T1000 (cell line): ENCODE measurements at places on chromosomes 16 and 17.

DNA sequence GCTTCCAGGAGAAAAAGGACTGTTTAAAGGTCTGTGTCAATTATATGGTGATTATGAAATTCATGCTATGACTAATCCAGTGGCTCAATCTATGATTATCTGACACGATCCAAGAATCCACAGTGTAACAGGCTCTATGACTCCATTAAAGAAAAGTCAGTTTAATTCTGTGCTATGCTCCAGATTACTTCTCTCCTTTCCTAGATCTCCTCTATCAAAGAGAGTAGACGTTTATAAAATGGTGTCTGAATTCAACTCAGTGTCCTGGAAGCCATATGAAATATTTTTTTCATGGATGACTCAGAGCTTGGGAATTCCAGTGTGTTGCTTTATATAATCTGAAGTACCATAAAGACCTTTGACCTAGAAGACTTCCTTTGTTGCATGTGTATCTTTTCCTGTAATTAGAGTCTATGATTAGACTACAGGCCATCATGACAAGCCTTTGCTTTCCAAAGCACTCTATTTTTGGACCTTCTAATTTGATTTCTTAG, 27.0 kb upstream of the NF1 start:
- DNase-seq = no peak

DNA sequence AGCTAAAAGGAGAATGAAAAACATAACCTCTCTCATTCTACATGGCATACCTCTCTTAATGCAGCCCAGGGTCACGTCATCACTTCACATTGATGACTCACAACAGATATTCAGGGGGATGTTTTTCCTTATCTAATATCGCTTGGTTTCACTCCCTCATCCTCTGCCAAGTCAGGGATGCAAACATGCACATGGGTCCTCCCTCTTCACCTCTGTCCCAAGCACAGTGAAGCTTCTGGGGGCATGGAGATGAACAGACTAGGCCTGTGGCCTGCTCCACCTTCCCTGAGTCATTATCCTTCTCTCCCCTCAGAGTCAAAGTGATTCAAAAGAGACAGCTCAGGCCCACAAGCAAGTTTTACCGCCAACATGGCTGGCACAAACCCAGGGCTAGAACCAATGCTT, 2.3 kb upstream of the MT2A start:
- no peak for DNase-seq

DNA sequence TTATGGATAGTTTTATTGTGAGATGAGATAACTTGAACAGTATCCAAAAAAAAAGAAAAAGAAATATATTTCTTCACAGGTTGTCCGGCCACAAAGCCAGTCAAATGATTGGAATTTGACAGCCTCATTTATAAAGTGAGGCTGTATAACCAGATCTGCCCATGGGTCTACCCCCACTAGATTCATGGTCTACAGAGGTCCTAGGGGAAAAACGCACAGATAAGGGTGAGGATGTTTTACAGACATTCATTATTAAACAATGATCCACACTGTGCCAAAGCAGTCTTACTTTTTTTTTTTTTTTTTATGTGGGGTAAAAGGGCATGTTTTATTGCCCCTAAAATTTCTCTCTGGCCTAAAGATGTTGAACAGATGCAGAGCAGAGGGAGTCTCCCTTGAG, 1503.0 kb upstream of the CDH8 start:
- DNase-seq = no peak

GRCh38 chr16:24789881-24790280, 55.9 kb upstream of the SLC5A11 start:
- no peak for DNase-seq

- DNase-seq = no peak
Observed at GRCh38 chr16:64809876-64810629, 311.8 kb downstream of the CDH11 start.

DNA sequence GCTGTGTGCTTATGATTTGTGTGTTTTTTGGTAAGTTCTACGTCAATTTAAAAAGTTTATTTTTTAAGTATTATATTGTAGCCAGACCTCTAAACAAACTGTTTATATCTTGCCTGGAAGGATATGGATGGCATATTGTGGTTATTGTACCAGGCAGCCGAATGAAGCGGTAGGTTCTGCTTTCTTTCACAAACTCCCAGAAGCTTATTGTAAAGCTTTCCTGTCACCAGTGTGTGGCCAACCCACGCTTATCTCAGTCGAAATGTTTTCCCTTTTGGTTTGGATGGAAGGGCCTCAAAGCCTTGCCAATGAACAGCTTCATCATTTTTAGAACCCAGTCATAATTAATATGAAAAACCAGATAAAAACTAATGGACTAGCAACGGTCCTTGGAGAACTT, 53.1 kb downstream of the CYB5B start:
- no peak for DNase-seq
